ENCODE measurements at places on chromosomes 16 and 17.

DNA sequence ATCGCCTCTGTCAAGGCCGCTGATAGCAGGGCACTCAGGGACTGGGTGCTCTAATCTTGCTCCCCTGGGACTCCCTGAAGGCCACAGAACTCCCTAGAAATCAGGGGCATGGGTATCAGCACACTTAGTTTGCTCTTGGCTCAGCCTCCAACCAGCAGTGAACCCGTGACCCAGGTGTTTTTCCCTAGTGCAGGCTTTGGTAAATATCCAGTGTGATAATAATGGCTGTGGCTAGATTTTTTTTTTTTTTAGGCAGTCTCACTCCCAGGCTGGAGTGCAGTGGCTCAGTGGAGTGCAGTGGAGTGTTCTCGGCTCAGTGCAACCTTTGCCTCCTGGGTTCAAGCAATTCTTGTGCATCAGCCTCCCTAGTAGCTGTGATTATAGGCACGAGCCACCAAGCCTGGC, 10.3 kb downstream of the NUPR1 start:
- H3K4me1 ChIP-seq, result peaks cover 34% of the 10 kb centered on the region
- no peak for DNase-seq
- H3K27me3 ChIP-seq, result no peaks in the 10 kb centered on the region
- H3K36me3 ChIP-seq, result no peaks in the 10 kb centered on the region
- H3K4me3 ChIP-seq, result no peak overlapping the region

- H3K27ac ChIP-seq, result no peak overlapping the region
- H3K4me1 ChIP-seq, result no peaks in the 10 kb centered on the region
- no peak overlapping the region for H3K4me3 ChIP-seq
- DNase-seq, result no peak
- no peaks in the 10 kb centered on the region for H3K27me3 ChIP-seq
Measured at GRCh38 chr17:67051837-67052236, 7.5 kb downstream of the CACNG1 start.

DNA sequence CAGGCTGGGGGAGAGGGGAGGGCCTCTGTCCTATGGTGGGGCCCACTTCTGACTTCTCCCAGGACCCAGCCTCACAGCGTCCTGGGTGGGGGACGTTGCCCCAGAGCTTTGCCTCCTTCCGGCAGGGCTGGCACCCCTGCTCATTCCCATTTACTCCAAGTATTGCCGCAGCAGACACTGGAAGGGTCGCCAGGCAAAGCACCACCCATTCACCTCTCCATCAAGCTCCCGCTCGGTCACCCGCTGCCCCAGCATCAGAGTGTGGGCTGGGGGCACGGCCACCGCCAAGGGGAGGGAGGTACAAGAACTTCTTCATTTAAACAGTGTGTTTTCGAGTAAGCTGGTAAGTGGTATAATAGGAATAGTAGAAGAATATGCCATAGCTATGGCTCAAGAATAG, 52.8 kb upstream of the GNG13 start:
- H3K4me3 ChIP-seq, result no peak overlapping the region
- H3K36me3 ChIP-seq, result no peaks in the 10 kb centered on the region
- no peaks in the 10 kb centered on the region for H3K4me1 ChIP-seq
- no peaks in the 10 kb centered on the region for H3K27me3 ChIP-seq
- H3K27ac ChIP-seq, result no peak overlapping the region

DNA sequence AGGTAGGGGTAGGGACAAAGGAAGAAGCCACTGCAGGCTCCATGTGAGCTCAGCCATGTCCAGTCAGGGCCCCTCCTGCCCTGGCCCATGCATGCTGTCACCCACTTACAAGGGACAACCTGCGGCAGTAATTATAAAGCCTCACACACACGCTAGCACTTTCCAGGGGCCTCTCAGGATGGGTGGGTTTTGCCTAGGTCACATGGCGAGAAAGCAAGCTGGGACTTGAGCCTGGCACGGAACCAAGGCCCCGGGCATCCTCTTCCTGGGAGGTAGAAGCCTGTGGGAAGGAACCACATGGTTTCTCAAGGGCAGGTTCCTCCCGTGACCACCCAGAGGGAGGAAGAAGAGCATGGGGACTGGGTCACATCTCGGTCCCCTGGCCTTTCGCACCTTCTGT, 7.0 kb downstream of the ZNF319 start:
- H3K36me3 ChIP-seq, result peaks cover 36% of the 10 kb centered on the region
- no peak overlapping the region for H3K4me3 ChIP-seq
- no peak overlapping the region for H3K27ac ChIP-seq

DNA sequence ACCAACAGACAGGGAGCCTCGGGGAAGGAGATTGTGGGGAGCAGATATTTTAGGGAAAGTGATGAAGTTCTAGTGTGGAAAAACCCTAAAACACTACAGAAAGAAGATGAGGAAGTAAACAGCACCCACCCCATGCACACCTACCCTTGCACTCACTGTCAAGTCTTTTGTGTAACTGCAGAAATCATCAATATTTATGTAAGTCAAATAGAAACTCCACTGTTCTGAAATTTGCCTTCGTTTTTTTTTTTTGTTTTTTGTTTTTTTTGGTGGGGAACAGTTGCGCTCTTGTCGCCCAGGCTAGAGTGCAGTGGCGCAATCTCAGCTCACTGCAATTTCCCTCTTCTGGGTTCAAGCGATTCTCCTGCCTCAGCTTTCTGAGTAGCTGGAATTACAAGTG, 273.4 kb downstream of the CPPED1 start:
- DNase-seq, result peak; percentile 52
- peaks cover 26% of the 10 kb centered on the region for H3K4me1 ChIP-seq
- peak overlapping the region; percentile 62 for H3K27ac ChIP-seq
- H3K36me3 ChIP-seq, result peaks cover 6% of the 10 kb centered on the region

- peaks cover 14% of the 10 kb centered on the region for H3K27me3 ChIP-seq
- no peak for DNase-seq
- no peaks in the 10 kb centered on the region for H3K4me1 ChIP-seq
- H3K36me3 ChIP-seq, result no peaks in the 10 kb centered on the region
Measured at GRCh38 chr16:2362218-2362617, 21.7 kb upstream of the ABCA3 start.

DNA sequence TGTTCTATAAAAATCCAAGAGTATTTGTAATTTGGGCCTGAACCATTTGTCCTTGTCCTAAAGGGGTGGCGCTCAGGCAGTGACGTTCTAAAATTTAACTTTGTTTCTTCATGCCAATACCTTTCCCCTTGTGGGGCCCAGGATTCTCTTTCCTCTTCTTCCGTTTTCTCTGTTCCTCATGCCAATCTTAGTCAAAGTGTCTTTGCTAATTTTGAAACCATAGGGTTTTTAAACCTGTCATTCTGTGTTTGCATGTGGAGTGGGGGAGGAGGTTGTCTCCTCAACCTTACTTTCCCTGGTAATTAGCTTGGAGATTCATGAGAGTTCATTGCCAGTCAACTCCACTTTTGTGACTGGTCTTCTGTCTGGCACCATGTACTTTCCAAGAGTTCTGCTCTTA, 337.1 kb downstream of the MAF start:
- H3K27ac ChIP-seq, result no peak overlapping the region
- no peak overlapping the region for H3K4me3 ChIP-seq
- no peaks in the 10 kb centered on the region for H3K36me3 ChIP-seq
- H3K27me3 ChIP-seq, result no peaks in the 10 kb centered on the region
- DNase-seq, result no peak

- no peaks in the 10 kb centered on the region for H3K4me1 ChIP-seq
- no peak overlapping the region for H3K27ac ChIP-seq
- no peaks in the 10 kb centered on the region for H3K27me3 ChIP-seq
- no peaks in the 10 kb centered on the region for H3K36me3 ChIP-seq
- H3K4me3 ChIP-seq, result no peak overlapping the region
Measured at GRCh38 chr17:66098040-66098439, 93.9 kb downstream of the CEP112 start.
